ENCODE measurements at places on chromosomes 2 and 18.
A peak's percentile ranks its signal among the peaks of the same experiment; 100 is the strongest.

DNA sequence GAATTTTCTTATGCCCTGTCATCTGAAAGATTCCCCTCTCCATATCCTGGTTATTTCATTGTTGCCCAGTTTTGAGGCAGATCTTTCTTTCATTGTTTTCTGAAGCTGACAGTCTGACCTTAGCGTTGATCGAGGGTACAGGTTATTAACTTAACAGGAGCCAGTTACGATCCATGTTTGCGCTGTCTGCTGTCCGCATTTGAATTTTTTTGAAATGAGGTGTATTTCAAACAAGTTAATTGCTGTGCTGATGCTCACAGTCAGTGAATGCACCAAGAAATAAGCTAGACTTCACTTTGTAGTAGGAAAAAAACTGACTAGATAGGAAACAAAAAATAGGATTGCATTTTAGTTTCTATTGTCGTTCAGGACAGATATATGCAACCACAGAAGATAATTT, 34.8 kb upstream of the SPAG16 start:
- no peak for DNase-seq

DNA sequence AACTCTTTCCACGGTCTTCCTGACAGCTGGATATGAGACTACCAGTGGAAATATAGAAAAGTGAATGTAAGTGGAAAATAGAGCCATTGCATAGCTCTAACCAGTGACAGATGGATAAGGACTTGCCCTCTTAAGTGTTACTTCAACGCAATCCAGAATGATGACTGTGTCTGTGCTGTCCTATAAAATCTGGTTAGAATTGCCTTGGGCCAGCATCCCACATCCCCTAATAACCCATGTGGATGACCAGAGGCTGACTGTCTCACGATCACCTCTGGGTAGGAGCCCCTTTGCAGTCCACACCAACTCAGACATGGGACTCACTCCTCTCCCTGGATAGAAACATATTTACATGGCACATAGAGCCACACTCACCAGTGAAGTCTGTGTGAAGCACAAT, 186.6 kb downstream of the C1D start:
- DNase-seq, result no peak

DNA sequence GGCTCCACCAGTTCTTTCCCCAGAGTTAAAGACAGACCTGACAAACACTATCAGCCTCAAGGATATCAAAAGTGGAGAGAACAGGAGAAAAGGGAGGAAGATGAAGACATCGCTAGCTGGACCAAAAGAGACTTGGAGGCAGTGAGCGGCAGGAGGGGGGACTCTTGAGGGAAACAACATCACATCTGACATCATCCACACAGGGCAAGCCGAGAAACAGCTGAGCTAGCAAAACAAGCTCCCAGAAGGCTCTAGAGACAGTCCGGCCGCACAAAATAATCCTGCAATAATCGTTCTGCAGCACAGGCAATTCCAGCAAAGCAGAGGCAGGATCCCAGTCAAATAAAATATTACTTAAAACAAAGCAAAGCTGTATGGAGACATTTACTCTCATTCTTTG, 239.8 kb downstream of the EN1 start:
- no peak for DNase-seq

DNA sequence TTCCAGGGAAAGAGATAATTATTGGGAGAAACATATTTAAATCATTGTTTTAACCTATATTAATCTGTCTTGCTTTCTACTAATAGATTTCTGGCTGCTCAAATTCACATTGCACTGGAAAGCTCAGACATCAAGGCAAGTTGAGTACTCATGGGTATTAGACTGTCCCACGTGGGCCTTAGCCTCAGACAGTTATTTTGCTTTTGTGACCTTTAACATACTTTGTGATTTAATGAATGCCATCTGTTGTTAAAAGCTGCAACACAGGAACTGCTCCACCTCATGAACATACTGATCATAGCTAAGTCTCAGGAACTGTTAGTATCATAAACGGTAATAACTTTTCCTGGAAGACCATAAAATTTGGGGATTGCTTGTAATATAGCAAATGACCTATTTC, 2.7 kb upstream of the LCT start:
- no peak for DNase-seq

- no peak for DNase-seq
Observed at GRCh38 chr2:232971744-232972143, 41.3 kb downstream of the NGEF start.

- no peak for DNase-seq
Observed at GRCh38 chr18:57150828-57151227, 3.9 kb downstream of the BOD1L2 start.

- DNase-seq, result peak; percentile 5
Observed at GRCh38 chr2:42249887-42250286, 80.7 kb downstream of the EML4 start.

DNA sequence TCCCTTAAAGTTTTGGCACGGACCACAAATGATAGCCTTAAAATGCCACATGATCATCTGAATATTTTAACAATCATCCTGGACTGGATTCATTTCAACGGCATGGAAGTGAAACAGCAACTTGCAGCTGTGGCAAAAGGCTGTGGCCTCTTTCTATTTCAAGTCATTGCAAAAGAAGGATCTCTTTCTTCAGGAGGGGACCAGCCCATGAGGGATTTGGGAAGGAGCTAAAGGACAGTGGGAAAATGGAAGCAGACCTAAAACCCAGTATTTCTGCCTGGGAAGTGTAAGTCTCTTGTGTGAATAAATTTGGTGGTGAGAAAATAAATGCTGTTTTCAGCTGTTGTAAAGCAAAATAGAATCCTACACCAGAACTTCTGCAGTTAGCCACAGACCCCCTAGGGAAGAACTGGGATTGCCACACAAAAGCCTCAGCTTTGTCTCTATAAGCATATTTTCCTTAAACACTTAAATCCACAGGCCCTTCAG, 107.3 kb upstream of the ZFP36L2 start:
- no peak for DNase-seq

- no peak for DNase-seq
Observed at GRCh38 chr2:139813340-139813739, 1033.2 kb upstream of the NXPH2 start.

GRCh38 chr2:182117196-182117595, 131.5 kb downstream of the PPP1R1C start:
- no peak for DNase-seq

DNA sequence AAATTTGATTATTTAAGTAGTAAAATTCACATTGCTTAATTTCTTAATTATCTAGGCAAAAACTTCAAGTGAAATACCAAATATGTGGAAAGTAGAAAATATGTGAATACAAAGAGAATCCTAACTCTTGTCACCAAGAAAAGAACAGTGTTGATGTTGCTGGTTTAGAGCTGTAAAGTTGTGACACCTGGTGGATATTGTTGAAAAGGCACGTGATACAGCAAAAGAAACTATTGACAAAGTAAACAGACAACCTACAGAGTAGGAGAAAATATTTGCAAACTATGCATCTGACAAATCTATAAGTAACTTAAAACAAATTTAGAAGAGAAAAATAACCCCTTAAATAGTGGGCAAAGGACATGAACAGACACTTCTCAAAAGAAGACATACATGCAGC, 25.6 kb upstream of the ZC3H15 start:
- DNase-seq, result peak; percentile 47

GRCh38 chr2:219284501-219285372, 5.6 kb downstream of the DNAJB2 start:
- DNase-seq, result no peak

GRCh38 chr2:200735061-200735460, 76.6 kb upstream of the BZW1 start:
- DNase-seq, result no peak

DNA sequence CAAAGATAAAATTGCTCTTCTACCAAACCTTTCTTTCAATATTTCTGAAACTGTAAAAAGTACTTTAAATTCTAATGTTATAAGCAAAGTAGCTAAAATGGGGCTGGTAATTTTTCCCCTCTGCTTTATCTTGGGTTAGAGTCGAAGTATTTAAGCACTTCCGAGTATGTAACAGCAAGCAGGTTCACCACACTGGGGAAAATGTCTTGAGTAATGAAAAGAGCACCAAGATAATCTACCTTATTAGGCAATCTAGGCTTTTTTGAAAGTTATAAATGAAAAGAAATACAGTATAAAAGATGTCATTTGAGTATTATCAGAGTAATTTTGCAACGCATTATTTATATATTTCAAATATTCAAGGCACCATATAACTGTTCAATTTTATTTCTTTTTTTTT, 687 bp upstream of the DSG3 start:
- no peak for DNase-seq

DNA sequence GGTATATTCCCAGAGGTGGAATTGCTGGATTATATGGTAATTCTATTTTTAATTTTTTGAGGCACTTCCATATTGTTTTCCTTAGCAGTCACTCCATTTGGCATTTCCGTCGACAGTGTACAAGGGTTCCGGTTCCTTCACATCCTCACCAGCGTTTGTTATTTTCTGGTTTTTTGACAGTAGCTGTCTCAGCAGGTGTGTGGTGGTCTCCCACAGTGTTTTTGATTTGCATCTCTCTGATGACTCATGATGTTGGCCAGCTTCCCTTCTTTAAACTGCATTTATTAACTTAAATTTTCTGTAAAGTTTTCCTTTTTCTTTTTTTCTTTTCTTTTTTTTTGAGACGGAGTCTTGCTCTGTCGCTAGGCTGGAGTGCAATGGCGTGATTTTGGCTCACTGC, 19.7 kb downstream of the SH3BP4 start:
- no peak for DNase-seq

GRCh38 chr18:41790687-41791086, 164.3 kb upstream of the PIK3C3 start:
- DNase-seq, result no peak

GRCh38 chr2:235170016-235170415, 218.2 kb downstream of the SH3BP4 start:
- DNase-seq, result no peak

- DNase-seq, result no peak
Observed at GRCh38 chr2:151945186-151945585, 117.0 kb upstream of the ARL5A start.

DNA sequence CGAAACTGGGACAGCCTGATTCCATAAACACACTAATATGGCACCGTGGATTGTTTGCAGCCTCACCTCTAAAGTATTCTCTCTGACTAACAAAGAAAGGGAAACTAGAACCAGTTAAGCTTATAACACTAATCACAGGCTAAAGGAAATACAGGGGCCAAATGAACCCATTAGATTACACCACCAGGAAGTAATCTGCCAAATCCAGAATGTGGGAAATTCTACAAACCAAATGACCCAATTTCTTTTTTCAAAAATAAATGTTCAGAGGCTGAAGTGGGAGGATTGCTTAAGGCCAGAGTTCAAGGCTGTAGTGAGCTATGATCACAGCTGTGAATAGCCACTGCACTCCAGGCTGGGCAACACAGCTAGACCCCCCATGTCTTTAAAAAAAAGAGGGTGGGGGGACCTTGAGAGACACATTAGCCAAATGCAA, 1.5 kb upstream of the MPPE1 start:
- DNase-seq, result peak; percentile 28

GRCh38 chr2:241178961-241179360, 9.5 kb upstream of the ANO7 start:
- no peak for DNase-seq

GRCh38 chr2:80852079-80852807, 547.7 kb upstream of the LRRTM1 start:
- DNase-seq, result no peak

- DNase-seq, result no peak
Observed at GRCh38 chr2:239275847-239276831, 124.7 kb downstream of the HDAC4 start.
